IMR-90 (cell line): ENCODE measurements at places on chromosomes 12 and 14.
A peak's percentile ranks its signal among the peaks of the same experiment; 100 is the strongest.

GRCh38 chr12:123482876-123483275 lies 24.9 kb downstream of the SNRNP35 start:
- no peak for DNase-seq

- DNase-seq: no peak
Observed at GRCh38 chr12:8849876-8850275, 27.5 kb downstream of the A2ML1 start.

GRCh38 chr14:100106250-100107112 lies 41.3 kb downstream of the EVL start:
- no peak for DNase-seq

DNA sequence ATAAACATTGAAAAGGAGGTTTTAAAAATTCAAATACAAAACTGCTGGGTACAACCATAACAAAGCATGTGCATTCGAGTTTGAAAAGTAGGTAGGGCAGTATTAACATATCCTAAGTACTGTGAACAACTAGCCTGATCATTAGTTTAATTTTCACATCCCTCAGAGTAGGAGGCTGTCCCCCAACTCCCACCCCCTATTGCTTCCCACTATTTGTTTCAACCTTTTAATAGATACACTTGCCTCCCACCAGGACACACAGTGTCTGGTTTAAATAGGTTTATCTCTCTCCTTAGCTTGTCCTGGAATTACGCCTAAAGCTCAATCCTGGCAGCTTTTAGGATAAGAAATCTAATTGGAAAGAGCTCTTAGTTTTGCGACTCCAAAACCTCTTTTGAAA lies 2.1 kb downstream of the TAOK3 start:
- no peak for DNase-seq

DNA sequence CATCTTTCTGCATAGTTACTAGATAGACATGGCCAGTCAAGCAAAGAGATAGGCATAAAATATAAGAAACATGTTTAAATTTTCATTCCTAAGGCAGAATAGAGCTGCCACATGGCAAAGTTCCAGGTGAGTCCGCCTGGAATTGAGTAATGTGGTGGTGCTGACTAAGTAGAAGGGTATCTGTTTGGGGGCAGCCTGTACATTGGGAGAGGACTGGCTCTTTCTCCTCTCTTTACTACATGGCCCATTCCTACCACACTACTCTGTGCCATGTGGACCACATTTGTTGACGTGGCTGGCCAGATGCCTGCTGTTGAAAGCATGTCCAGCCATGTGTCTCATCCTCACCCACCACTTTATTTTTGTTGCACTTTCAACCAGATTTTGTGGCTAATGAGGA lies 354.0 kb downstream of the ETNK1 start:
- peak; percentile 95 for DNase-seq

GRCh38 chr14:97380539-97380941 lies 583.4 kb downstream of the VRK1 start:
- DNase-seq: no peak

GRCh38 chr12:42809226-42809625 lies 219.7 kb upstream of the PRICKLE1 start:
- peak; percentile 48 for DNase-seq

DNA sequence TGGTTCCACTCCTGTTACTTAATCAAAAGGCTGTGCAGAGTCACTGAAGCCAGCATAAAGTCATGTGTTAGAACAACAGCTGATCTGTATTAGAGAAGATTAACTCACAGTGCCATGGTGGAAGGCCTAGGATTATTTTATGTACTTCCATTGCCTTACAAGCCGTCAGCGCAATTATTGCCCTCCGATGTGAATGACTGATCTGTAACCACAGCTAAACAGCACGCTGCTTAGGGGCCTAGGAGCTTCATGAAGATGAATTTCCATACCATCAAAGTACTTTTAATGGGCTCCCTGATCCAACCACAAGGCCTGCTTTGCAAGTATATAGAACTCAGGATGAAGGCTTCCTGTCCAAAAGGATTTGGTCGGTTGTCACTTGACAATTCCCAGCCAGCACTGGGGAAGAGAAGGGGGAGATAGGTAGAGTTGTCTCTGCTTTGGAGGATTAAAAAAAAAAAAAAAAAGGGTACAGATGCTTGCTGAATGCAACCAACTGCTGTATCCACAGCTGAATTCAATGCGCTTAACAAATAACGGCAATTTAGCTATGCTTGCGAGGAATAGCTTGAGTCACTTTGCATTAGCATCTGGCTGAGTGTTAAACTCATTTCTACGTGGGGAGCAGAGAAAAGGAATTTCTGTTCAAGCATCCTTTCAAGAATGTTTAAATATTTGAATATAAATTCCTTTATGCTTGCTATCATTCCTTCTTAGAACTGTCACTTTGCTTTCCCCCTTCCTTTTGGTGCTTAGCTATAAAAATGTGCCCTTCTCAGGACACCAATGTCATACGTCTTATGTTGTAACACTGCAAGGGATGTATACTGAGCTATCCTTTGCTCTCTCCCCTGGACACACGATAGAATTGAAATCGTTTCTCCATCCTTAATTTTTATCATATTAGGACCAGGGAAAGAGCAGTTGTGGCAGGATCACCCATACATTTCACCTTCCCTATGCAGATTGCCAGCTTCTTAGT lies 387.8 kb downstream of the SOX5 start:
- DNase-seq: peak; percentile 4

- DNase-seq: peak; percentile 100
Observed at GRCh38 chr14:74084277-74085046, at the start of the genes ALDH6A1 and LIN52. TSS of gene ALDH6A1 (minus strand) at chr14:74084453. CDS start at chr14:74084394, 59 bp downstream. TSS of gene LIN52 (plus strand) at chr14:74084956. CDS start at chr14:74084975, 19 bp downstream.

DNA sequence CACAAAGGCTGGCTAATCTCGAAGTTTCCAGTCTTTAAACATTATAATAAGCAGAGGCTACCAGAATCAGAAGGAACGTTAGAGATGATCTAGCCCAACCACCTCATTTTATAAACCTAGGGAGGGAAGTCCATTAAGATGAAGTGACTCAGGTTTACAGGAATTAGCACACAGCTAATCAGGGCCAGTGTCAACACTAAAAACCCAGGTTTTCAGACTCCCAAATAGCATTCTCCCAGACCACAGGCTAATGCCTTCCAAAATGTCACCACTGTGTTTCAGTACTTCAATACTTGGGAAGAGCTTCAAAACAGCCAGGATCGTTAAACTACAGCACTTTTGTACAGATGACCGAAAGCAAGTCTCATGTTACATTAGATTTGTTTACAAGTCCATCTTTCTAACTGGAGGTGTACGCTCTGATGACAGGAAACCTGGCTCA lies 89.2 kb downstream of the FOXN3 start:
- DNase-seq: peak; percentile 71

DNA sequence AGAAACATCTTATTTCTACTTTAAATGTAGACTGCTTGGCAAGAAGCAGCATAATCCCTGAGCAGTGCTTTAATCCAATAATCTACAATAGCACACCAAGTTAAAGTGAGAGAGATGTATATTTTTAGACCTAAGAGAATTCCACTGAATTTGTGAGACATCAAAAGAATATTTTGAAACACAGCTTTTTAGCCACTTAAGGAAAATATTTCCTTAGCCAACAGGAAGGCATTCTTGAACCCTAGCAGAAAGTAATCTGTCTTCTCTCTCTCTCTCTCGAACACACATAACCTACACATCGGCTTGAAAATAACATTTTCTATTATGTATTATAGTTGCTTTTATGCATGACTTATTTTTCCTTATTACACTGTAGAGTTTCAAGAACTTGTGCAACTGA lies 34.0 kb downstream of the KITLG start:
- peak; percentile 20 for DNase-seq

GRCh38 chr12:56437430-56438176 lies 11.6 kb downstream of the TIMELESS start:
- no peak for DNase-seq

GRCh38 chr12:97552410-97553121 lies 90.0 kb downstream of the RMST start:
- no peak for DNase-seq

DNA sequence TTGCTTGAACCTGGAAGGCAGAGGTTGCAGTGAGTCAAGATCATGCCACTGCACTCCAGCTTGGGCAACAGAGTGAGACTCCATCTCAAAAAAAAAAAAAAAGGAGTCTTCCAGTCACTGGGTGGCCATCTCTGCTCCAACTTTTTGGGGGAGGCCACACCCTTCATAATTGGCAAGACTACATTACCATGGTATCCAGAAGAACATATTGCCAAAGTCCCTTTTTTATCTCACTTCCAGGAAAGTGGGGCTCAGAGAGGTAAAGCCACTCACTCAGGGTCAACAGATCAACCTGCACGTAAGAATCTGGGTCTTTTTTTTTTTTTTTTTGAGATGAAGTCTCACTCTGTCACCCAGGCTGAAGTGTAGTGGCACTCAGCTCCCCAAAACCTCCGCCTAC lies 5.0 kb upstream of the CD63 start:
- DNase-seq: no peak

- no peak for DNase-seq
Observed at GRCh38 chr14:69587389-69587788, 12.7 kb upstream of the CCDC177 start.
